ENCODE measurements at places on chromosomes 16 and 17. TPM values are rescaled to one million over a fixed set of nuclear protein-coding genes. Genes with fewer than 3 reads are reported as not detected.

The PHLPP2 gene
- 3.3 TPM for total RNA-seq

DNA sequence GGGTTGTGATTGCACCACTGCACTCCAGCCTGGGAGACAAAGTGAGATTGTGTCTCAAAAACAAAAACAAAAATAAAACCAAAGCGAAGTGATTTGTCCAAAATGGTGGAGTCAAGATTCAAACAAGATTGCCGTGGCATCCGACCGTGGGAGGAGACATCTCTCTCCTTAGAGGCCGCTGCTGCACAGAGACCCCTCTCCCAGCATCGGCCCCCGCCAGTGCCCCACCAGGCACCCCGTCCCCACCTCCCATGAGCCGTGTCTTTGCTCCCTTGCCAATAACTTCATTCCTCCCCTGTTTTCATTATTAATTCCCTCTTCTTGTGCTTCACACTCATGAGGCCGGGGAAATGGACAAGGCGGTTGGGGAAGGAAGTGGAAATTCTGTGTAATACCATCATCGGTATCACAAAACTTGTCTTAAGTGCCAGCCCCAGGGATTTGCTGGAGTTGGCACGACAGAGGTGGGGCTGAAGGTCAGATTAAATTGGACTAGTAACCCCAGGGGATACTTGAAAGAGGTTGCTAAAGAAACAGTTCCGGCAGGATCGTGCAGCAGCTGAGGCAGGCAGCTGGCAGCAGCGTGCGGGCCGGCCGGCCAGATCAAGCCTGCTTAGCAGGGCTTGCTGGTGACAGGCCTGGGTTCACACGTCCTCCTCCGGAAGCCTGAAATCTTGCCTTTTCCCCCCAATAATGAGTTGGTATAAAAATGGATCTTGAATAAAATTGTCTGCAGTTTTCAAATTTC lies 66.8 kb downstream of the RTN4RL1 start:
- no peak for DNase-seq

DNA sequence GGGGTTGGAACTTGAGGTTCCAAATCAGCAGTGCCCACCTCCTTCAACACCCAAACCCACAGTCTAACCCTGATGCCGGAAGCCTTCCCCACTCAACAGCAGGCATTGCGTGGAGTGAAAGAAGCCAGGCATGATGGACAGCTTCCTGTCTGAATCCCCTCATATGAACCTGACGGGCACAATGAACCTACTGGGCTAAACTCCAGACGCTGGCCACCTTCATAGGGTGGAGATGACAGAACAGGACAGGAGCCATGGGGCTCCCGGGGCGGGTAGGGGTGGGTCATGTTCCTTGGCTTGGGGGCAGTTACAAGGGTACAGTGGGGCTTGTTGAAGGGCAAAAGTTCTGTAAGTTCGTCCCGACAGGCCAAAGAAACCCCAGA lies 460 bp upstream of the HSBP1 start:
- DNase-seq: no peak

GRCh38 chr16:83329441-83329840 lies 478.3 kb upstream of the HSBP1 start:
- no peak for DNase-seq

DNA sequence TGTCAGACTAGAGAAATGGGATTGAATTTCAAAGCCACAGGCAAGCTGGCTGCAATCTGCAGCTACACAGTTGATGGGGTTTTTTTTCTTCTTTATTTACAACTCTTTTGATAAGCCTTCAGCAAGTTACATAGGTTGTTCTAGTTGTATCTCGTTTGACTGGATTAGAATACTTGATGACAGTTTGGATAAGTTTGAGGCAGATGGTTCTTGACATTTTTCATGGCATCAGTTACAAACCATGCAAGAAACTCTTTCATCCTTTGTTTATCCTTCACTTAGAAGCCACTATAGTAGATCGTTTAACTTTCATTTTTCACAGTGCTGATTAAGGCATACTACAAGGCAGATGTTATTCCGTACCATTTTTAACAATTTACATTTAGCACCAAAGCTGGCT lies 238.9 kb downstream of the TOX3 start:
- no peak for DNase-seq

- DNase-seq: no peak
Observed at GRCh38 chr17:67110619-67111018, 66.3 kb downstream of the CACNG1 start.

The HOXB1 gene
- not detected for total RNA-seq

- DNase-seq: peak; percentile 92
Observed at GRCh38 chr17:82213251-82214011, 789 bp upstream of the CCDC57 start.

DNA sequence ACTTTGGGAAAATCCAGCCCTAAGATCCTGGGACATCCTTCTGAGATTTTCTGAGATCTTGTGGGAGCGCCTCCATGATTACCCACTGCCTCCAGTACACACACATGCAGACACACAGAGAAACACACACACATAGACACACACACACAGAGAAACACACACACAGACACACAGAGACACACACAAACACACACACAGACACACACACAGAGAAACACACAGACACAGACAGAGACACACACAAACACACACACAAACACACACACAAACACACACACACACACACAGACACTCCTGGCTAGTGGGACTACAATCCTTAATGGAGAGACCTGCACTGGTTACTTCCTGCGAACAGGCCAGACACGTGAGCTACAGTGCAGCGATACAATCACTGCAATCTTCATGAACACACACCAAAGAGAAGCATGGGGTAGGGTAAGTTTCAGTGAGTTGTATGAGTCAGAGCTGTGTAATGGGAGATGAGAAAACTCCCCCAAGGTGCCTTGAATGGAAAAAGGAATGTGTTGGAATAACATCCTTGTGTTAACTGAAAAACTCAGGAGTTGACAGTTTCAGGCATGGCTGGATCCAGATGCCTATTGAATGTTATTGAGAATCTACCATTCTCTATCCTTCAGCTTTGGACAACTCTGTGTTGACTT lies 79.5 kb downstream of the SLC6A2 start:
- DNase-seq: no peak

- peak; percentile 76 for DNase-seq
Observed at GRCh38 chr17:43171586-43172487, 823 bp downstream of the NBR1 start.

The USP6 gene
- total RNA-seq: not detected

The C16orf86 gene
- total RNA-seq: not detected

DNA sequence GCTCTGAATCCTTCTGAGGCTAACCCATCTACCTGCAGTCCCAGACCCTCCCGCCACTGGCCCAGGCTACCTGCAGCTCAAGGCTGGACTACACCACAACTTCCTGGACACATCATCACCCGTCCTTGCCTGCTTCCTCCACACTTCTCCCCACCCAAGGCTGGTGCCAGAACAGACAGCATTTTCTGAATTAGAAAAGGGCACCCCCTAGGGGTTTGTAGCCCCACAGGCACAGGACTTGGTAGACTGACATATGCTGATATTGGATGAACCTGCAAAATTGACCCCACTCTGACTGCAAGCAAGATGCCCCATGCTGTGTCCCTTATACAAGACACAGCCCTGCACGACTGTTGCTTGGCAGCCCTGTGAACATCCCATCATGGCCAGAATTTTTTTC lies 271.5 kb upstream of the C16orf82 start:
- no peak for DNase-seq

The ABHD15 gene
- 8.9 TPM for total RNA-seq

The DRC7 gene
- not detected for total RNA-seq

DNA sequence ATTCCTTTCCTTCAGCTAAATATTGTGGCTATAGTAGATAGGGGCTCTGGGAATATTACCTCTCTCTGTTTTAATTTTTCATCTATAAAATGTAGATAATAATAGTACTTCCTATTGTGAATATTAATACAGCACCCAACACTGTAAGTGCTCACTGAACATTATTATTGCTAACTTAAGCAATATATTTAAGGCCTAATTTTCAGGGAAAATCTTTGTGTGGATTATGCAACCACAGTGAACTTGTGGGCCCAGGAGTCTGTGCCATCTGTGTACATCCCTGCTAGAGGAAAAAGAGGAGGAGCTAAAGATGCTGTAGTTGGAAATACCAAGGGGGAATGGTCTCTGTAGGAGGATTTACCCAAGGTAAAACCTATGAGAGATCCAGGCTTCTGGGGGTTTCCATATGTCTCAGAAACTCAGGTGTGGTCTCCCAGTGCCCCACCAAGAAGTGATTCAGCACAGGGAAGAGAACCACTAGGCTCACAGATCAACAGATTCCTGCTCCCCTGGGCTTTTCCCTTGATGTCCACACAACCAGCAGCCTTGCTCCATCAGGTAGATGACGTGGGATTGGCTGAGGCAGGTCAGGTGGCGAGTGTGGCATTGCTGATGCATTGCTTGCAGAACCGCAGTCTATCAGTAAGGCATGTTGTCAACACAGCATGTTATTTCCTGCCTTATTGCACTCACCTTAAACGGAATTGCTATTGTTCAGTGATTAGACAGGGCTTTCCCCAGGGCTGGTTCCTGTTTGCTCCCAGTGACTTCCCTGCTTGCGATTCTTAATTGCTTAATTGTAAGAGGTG lies 1.6 kb upstream of the N4BP1 start:
- DNase-seq: no peak

GRCh38 chr17:2171702-2172076 lies 116.8 kb downstream of the HIC1 start:
- no peak for DNase-seq

- no peak for DNase-seq
Observed at GRCh38 chr16:89408315-89408714, 82.0 kb downstream of the ANKRD11 start.

The SLC12A3 gene
- total RNA-seq: not detected

DNA sequence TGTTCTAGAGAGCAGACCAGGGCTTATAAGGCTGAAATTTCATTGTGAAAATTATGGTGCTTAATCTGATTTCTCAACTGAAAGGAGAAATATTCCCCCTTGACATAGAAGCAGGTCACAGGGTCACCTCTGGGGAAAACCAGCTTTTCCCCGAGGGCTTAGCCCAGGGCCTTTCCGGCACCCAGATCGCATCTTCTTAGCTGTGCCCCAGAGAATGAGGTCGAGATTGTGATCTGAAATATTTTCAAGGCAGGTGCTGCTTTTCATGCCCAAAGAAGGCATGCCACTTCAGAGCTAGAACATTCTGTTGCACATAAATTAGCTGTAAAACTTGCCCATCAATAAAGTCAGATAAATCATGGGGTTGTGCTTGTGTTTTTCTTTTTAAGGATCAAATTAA lies 25.4 kb upstream of the ARHGAP17 start:
- DNase-seq: no peak

DNA sequence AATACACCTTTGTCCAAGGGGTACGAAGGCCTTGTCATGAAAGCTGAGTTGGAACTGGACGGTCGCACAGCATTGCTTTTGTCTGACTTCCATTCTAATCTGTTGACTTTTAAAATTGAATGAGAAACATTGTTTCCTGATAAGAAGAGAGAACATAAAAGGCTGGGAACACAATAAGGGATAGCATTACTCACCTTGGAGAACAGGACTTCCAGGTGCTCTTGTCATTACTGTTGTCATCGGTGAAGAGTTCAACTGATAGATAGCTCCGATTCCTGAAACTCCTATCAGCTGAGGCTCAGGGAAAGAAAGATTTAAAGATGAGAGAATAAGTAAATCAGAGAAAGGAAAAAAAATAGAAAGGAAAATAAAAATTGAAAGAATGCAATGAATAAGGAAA lies 351.1 kb downstream of the KCNJ2 start:
- no peak for DNase-seq

DNA sequence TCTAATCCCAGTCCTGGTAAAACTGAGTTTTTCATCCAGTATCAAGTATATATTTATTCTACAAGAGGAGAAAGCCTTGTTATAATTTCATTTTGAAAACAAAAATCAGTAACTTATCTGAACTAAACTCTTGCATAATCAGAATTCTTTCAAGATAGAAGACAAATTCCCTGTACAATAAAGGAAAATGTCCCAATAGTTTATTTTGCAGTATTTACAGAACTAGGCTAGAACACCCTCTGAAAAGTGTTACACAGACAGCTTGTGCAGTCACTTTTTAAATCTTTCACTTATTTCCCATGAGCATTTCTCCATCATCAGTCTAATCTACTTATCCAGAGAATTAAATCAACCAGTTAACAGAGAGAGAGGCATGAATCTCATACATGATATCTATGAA lies 48.5 kb downstream of the SPOP start:
- DNase-seq: no peak

The TERB1 gene
- total RNA-seq: not detected

The GAST gene
- not detected for total RNA-seq

The NETO2 gene
- 71.2 TPM for total RNA-seq

DNA sequence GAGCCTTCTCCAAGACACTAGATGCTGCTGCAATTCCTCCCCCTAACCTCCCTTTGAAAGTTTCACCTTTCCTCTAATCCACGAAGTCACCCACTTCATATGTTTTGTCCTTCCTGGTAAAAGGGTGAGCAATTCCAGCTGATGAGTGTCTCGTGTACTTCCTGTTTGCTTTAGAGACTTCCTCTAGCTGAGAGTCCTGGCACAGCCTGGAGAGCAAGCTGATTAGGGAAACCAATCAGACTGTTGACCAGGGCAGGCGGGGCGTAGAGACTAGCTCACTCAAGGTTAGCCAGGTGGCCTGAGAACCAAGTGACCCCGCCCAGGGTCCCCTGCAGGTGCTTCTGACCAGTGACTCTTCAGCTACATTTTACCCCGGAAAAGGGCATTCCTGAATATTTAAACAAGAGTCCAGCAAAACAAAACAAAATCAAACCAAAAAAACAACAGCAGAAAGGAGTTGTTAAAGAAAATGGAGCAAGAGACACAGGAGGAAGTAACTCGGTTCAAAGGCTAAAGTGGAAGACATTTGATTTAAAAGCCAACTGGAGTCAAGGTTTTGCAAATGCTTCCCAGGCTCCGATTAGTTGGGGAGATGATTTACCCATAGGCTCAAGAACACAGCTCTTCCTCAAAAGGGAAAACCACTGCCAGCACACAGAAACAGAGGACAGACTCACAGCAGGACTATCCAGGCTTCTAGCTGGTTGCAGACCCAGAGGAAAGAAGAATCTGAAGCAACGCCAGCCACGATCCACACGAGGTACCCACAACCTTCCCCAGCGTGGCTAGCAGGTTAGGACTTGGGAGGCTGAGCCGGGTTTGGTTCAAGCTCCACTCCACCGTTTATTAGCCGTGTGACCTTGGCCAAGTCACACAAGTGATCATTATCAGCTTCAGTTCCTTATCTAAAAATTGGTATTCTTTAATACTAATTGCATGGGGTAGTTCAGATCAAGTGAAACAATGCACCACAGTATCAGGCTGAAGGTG lies 13.4 kb downstream of the HSPB9 start:
- DNase-seq: peak; percentile 40

DNA sequence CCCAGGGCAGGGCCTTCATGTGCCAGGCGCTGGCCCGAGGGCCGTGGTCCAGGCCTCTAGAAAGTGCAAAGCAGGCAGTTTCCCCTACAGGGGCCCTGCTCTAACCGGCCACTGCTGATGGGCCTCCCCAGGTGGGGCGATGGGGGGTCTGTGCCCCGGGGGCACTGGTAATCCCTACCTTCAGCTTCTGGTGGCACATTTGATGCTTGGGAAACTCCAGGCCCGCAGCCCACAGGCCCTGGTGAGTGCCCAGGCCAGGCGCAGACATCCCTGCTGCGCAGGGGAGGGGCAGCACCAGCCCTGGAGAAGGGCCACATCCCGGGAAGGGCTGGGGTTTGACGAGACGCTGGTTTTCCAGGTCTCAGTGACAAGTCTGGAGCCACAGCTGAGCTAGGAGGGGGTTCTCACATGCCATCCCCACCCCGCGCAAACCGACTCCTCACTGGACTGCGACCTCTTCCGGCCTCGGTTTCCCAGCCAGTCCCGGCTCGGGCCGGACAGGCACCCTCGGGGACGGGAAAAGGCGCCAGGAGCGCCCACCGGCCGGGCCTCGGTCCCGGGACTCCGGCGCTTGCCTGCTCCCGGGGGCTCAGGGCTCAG lies 1.6 kb downstream of the DOC2B start:
- no peak for DNase-seq

The NPIPA8 gene
- total RNA-seq: 23.3 TPM

All from MG63 (cell line).